ENCODE measurements at places on chromosomes 6 and 20.

GRCh38 chr6:160426136-160426535 is 78.0 kb downstream of the SLC22A3 start:
- no peak for DNase-seq

- no peak for DNase-seq
These were observed 25.0 kb upstream of the TCP11 start for GRCh38 chr6:35166116-35166515.

GRCh38 chr6:138206862-138207261 is 11.4 kb downstream of the PBOV1 start:
- DNase-seq: no peak

DNA sequence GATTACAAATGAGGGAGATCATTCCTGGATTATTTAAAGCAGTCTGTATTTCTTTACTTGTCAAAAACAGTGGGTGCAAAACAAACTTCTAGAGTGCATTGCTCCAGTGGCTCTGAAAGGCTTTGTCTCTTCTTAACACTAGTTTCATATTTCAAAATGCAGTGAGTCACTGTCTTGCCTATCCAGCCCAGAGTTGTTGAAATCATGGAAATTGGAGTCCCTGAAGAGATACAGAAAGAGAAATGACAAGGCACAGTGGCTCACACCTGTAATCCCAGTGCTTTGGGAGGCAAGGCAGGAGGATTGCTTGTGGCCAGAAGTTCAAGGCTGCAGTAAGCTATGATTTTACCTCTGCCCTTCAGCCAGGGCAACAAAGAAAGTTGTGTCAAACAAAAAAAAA is 11.3 kb downstream of the SLC2A12 start:
- no peak for DNase-seq

DNA sequence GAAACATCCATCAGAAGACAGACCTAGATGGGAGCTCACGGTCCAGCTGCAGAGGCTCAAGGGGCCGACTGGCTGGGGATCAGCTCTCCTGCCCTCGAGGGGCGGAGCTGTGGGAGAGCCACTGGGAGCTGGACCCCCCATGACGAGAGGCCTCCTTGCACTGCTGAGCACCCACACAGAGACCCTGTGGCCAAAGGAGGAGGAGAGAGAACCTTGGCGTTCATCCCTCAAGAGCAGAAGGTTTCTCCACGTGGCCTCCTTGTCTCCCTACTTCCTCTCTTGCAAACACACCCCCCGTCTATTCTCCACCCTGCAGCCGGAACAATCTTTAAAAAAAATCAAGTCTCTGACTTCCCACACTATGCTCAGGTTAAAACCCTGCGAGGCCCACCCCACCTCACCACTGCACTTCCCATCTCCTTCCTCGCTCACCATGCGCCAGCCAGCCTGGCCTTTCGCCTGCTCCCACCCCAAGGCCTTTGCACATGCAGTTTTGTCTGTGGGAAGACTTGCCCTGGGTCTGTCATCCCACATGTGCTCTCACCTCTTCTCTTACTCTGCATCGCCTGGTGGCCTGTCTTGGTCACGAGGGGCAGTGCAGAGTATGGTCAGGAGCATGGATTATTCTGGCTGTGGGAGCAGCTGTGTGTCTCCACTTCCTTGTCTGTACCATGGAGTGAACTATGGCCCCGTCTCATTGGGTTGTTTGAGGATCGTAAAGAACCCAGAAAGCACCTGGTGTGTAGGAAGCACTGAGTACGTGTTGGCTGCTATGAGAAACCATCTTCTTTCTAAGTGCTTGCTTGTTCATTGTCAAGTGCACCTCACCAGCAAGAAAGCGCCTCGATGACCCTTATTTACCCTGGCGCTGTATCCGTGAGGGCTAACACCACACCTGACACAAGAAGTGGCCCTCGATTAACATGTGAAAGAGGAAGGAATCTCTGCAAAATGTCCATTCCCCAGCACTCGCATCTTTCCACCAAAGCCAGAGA is 32.9 kb downstream of the PMEPA1 start:
- no peak for DNase-seq

- no peak for DNase-seq
These were observed 291.9 kb downstream of the PLCB1 start for GRCh38 chr20:8424010-8424409.

DNA sequence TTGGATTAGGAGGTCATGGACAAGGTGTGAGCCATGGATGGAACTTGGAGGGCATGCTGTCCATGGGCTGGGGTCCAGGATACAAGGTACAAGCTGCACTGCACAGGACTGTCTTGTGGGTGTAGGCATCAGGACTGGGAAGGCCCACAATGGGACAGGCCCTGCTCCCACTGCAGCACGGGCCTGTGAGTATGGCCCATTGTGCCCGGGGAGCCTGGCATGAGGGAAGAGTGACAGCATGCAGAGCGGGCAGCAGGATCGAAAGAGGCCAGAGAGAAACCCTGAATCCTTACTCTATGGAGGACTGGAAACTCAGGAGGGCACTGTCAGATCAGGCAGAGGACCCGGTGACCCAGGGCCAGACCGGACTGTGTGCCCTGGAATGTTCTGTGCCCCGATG is 211.3 kb downstream of the PREX1 start:
- DNase-seq: no peak

- DNase-seq: no peak
These were observed 587.5 kb downstream of the RFPL4B start for GRCh38 chr6:112934433-112935327.

DNA sequence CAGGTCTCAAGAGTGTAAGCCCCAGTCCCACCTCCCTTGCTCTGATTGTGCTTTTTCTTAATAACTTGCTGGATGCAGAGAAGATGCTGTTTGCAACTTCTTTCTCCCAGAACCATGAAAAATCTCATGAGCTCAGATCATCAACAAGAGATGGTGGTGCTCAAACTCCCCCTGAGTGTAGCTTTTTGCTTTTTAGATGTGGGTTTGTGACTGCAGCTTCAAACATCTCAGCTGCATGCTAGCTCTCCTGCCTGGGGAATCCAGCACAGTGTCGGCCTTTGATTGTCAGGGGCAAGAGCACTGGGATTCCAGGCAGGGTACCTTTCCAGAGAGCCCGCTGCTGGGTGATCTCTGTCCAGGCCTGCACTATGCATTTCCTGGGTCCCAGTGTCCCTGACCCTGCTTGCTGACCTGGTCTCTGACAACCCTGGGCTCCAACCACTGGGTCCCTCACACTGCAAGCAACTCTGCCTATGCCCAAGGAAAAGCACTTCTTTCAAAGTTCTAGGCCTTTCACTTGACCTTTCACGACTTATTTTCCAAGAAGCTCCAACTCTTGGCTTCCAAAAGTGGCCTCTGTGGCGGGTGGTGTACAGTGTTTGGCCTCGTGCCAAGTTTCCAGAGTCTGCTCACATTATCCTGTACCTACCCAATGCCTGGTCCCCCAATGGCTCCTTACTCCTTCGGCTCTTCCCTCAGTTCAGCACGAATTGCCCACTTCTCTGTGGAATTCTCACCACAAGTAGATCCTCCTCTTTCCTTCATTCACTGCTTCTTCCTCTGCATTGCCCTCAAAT is 69.7 kb upstream of the LY86 start:
- DNase-seq: no peak

DNA sequence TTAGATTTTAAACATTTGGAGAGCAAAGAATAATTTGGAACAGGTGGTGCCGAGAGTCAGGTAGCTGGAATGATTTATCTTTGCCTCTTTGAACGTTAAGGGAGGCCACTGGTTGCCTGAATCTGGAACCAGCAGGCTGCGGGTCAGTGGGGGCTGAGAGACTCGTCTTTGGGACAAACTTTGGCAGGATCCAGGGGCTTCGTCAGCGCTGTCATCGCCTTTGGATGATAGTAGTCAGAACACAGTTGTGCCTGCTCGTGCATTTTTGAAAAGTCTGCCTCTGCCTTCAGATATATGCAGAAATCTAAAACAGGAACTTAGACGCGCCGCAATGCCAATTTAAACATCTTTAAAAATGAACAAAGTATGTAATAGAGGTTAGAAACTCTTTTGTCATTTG is 5.0 kb downstream of the EYA2 start:
- no peak for DNase-seq

- DNase-seq: no peak
These were observed 414.4 kb upstream of the MMS22L start for GRCh38 chr6:97697456-97697855.

- no peak for DNase-seq
These were observed 1.1 kb downstream of the CDC25B start for GRCh38 chr20:3797226-3797545.

DNA sequence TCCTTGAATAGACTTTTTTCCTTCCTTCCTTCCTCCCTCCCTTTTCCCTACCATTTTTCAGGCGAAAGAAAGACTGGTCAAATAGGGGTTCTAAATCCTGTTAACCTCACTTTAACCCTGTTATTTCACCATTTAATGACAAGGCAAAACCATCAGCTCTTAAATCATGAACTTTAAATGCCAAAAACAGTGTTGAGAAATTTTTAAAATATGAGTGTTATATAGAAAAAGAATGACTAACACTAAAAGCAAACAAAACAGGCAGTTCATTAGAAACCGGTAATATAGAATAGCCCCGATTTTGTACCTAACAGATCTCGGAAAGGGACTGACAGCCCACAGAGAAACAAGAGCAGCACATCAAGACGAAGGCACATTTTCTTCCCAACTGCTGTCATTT is 57.4 kb upstream of the CEP85L start:
- DNase-seq: no peak

DNA sequence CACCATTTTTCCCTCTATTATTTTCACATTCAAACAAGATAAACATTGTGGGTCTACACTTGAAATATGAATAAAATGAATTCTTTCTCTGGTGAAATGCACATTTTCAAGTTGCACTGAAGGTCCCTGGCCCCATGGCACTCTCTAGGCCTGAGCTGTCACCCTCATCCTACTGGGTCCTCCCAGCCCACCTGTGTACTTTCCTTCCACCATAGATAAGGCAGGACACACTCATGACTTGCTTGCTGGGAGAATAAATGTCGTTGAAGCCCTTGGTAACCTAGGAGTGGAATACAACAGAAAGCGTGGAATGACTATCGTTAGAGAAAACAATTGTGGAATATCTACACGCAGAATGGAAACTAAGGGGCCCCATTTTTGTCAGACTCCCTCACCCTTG is 101.0 kb upstream of the QKI start:
- no peak for DNase-seq

DNA sequence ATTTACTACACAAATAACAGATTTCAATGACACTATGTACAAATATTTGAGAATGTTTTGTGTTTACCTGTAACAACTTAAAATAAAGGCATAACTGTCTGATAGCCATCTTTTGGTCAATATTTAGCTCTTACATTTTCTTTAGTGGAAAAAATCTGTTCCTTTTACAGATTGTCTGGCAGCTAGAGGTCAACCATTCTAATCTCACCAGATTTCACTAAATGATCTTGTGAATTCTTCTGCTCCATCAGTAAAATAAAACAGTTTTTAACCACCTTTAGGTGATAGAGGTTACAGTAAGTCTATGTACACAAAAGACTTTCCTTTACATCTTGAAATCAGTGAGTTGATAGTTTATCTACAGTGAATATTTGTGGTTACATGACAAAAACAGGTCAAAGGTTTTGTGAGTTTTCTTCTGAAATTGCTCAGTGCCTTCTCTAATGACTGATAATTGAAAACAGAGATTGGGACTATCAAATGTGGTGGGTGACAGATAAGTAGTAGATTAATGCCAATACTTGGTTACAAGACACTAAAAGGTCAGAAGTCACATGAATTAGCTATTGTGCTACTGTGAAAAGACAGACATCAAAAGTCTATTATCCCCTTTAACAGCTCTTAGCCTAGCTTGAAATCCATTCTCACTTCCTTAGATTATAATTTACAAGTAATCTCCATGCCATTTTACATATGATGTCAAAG is 47.4 kb downstream of the BMP5 start:
- DNase-seq: no peak

DNA sequence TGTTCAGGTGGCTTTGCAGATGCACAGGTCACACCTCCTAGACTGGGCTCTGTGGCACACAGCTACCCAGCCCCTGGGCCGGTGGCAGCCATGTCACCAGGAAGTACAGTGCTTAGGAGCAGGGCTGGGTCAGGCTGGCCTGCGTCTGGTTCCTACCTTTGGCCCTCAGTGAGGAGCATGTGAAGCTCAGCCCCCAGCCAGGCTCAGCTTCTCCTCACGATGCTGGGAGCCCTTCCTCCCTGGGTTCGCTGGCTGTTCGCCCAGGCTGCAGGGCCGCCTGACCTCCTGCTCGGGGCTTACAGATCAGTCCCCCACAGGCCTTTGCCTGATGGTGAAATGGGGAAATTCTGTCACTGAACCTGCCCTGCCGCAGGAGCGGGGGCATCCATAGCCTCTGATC is 23.1 kb downstream of the SPATA2 start:
- no peak for DNase-seq

DNA sequence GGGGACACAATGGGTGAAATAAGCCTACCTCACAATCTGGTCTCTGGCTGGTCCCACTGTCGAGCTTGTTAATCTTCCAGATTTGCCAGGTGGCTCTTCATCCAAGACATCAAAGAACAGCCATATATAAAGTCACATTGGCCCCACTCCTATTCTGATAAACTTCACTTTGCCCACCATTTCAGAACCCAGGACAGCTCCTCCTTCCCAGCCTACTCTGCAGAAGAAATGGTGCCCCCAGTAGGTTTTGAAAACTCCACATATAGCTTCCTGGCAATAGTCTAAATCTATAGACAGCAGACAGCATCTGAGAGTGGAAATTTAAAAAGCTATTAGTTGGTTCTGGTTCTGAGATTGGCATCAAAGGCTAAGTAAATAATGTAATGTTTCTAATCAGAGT is 143.1 kb upstream of the PCSK2 start:
- DNase-seq: no peak

DNA sequence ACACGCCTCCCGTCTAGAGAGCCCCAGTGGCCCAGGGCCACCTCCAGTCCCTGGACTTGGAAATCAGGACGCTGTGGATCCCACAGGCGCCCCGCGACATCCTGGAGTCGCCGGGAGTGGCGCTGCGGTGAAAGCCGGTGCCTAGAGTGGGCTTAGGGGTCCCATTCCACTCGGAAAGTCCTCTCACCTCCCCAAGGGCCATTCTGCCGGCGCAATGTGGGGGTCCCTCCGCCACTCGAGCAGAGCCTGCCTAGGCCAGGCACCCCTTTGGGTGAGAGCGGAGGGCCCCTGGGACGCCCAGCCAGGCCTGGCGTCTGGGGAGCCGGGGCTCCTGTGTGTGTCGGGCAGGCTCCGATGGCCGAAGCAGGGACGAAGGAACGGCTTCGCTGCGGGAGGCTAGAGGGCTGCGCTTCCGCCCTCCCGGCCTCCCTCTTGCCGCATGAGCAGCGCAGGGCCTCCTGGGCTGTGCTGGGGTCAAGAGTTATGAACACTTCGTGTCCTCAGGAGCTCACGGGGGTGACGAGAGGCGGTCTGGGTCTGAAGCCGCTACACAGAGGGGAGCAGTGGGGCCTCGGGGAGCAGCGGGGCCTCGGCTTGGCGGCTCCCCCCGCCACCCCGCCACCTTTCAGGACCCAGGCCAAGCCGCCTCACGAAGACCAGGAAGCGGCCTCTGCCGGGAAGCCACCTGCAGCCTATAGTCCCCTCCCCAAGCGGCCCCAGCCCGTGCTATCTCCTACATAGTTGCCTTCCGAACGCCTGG is 13.6 kb downstream of the POU3F2 start:
- no peak for DNase-seq

GRCh38 chr6:3808759-3809514 is 40.2 kb upstream of the FAM50B start:
- DNase-seq: no peak

- DNase-seq: no peak
These were observed 107.9 kb upstream of the CARMIL1 start for GRCh38 chr6:25171301-25171700.

GRCh38 chr6:16514249-16514648 is 247.0 kb downstream of the ATXN1 start:
- no peak for DNase-seq

GRCh38 chr6:900716-901605 is 208.0 kb upstream of the EXOC2 start:
- DNase-seq: no peak

- no peak for DNase-seq
These were observed 9.2 kb downstream of the CCND3 start for GRCh38 chr6:41932378-41932777.

All from stimulated activated CD4-positive, alpha-beta T cell treated with anti-CD3 and anti-CD28 coated beads, Interleukin-15, amount 100 ng/mL, for 1 hour (primary cell).